Breast epithelium (tissue), 4 donors: ENCODE measurements at places on chromosomes 4 and X. TPM values are rescaled to one million over a fixed set of nuclear protein-coding genes. Genes with fewer than 3 reads are reported as not detected.
A peak's percentile ranks its signal among the peaks of the same experiment; 100 is the strongest.

DNA sequence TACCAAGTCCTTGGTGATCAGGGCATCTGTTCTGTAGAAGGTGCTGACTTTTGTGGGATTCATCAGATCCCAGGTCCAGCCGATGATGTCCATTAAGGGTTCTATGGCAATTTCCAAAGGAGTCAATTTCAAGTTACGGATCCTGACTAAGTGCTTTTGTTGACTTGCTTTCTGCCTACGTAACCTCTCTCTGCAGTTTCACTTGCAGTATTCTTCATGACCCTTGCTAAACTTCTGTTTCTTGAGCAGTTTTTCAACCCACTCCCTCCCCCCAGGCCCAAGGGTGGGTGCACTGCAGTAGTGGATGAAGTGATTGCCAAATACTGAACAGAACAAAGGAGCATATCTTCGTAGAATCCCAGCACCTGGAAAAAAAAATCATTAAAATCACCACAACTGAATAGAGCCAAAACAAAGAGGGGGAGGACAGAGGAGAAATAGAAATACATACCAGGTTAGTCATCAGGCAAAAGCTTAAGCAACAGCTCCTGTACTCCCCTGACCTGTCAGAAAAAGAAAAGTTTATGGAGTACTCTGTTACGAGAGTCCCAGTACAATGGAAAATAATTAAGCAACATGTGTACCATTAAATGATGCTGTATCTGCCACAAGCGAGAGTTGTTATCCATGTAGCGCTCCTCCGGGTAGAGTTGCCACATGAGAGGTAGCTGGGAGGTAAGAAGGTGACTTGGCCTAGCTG, 5.8 kb downstream of the CMC4 start:
- no peak for DNase-seq

ARSJ gene
- 10.7 TPM for total RNA-seq

PAGE2B gene
- not detected for total RNA-seq

GRCh38 chr4:14877246-14878225, 124.7 kb upstream of the CPEB2 start:
- peak; percentile 38 for DNase-seq

PLP2 gene
- 27.9 TPM for total RNA-seq

- DNase-seq, result no peak
These were observed 14.4 kb downstream of the ADH1A start for GRCh38 chr4:99276417-99276816.

- DNase-seq, result no peak
These were observed 459.7 kb upstream of the FAT1 start for GRCh38 chr4:187183346-187183745.

DNA sequence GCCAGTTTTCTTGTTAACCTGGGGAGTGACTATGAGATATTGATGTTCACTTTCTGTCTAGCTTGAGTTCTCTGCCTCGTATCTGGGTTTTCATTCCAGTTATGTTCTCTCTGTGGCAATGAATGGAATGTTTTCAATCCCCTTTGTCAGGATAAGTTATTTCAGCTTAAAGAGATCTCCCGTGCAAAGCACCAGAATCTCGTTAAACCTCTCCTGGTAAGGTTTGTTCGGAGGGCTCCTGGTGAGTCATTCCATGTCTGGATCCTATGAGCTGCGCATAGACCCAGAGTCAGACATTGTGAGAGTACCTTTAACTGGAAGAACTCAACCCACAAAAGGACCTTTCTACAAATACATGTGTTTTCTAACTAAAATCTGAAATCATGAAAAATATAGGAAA, 51.0 kb downstream of the KDR start:
- no peak for DNase-seq

DNA sequence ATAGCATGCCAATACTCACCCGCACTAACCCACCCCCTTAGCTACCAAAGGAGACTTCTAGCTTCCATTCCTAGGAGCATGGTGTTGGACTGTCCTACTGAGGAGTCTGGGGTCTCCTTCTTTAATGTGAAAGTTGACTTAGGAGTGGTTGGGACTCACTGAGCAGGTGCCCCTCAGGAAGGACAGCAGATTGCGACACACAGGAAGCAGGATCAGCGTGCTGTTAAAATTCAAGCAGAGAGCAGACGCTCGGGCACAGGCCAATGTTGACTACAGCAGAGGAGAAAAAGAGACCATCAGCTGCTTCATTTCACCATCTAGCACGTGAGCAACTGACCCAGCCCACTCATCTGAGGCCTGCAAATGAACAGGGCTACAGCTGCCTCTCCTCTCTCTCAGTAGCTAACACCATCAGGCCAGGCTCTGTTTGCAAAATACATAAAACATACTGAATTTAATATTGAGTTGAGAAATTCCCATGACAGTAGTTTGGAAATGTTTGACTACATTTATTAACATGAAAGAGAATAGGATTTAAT, 10.8 kb downstream of the NOX1 start:
- no peak for DNase-seq
